ENCODE measurements at places on chromosomes 7 and 10.

DNA sequence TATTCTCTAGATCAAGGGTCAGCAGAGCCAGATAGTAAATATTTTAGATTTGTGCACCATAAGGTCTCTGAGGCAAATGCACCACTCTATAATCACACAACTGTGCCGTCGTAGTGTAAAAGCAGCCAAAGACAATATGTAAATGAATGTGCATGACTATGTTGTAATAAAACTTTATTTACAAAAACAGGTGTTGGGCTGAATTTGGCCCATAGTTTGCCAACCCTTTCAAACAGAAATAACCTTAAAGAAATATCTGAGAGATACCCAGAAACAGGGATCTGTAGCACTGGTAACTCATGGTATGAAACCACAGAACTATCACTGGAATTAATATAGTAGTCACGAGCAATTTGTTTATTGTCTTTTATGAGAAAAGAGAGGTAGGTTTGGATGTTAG, 86.0 kb downstream of the ARID5B start:
- no peak for DNase-seq

DNA sequence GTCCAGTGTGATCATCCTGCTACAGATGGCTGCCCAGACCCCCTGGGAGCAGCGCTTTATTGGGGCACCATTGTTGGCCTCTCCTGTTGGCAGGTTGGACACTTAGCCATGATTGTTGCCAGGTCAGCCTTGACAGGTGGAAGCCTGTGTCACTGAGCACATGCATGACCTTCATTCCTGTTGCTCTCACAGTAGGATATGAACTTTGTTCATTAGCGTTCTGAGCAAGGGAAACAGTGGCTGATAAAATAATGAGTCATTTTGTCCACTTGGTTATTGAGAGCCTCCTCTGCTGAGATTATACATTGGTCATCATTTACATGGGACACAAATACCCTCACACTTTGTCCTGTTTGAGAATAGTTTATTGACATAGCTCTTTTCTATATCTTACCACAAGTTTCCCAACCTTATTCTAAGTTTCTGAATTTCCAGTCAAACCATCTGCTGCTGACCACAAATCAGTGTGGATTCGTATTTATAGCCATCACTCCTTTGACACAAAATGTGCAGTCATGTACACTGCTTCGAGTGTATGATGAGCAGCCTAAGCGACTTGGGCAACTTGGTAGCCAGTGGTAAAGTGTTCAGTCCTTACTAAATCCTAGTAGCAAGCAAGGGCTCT, 102.6 kb downstream of the TPST1 start:
- DNase-seq = no peak

DNA sequence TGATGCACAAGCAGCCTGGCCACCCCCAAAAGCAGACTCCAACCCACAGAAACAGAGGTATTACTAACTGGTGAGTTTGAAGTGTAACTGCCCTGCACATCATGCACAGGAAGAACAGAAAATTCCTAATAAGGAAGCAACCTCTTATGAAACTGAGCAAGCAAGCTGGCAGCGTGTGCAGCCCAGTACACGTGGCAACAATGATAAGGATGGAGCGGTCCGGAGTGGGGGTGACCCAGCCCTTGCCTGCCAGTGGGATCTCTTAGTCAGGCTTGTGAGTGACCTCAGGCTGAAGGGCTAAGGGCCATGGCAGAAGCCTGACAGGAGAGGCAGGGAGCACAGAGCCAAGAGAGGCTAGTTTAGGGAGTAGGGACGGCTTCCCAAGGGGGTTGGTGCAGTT, 22.1 kb upstream of the AOAH start:
- no peak for DNase-seq

DNA sequence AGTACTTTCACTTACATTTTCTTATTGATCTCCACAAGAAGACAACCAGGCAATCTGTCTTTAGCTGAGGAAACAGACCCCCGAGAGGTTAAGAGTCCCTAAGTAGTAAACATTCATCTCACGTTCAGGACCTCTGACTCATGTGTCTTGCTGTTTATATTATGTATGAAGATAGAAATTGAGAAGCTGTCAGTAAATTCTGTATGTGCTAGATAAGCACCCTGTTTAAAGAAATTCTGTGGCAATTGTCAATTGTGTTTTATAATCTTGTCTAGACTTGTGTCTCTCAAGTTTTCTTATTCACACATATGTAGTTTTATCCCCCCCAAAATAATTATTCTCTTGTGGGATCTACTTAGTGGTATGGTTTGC, 14.5 kb downstream of the ADK start:
- no peak for DNase-seq

GRCh38 chr7:95527033-95527775, 41.5 kb downstream of the ASB4 start:
- DNase-seq = peak; percentile 99

GRCh38 chr7:136180984-136181383, 203.8 kb upstream of the MTPN start:
- DNase-seq = no peak

DNA sequence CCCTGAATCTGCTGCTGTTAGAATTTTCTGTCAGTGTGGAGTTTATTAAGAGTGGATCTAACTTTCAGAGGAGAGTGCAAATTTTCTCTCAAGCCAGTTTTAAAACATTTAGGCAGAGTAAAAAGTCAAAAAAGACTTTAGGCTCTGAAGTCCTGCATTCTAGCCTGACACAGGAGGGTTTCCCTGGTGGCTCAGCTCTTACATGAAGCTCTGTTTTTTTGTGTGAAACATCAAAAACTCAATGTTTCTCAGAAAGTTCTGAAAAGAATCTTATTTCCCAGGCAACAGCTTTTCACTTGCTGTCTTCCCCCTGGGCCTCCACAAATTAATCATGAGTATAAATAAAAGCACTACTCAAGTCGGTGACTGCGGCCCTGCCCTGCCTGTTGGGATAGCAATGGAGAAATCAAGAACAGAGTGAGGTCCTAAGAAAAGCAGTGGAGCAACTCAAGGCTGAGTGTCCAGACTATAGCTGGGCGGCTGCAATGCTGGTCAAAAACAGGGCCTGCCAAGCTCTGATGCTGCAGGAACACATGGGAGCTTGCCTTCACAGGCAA, 22.3 kb upstream of the WDR11 start:
- DNase-seq = no peak

- DNase-seq = no peak
Observed at GRCh38 chr7:140525743-140526142, 46.4 kb upstream of the MKRN1 start.

GRCh38 chr10:14751014-14751896, 23.4 kb downstream of the FAM107B start:
- DNase-seq = no peak

- DNase-seq = no peak
Observed at GRCh38 chr10:80585812-80586211, 48.1 kb downstream of the SH2D4B start.

DNA sequence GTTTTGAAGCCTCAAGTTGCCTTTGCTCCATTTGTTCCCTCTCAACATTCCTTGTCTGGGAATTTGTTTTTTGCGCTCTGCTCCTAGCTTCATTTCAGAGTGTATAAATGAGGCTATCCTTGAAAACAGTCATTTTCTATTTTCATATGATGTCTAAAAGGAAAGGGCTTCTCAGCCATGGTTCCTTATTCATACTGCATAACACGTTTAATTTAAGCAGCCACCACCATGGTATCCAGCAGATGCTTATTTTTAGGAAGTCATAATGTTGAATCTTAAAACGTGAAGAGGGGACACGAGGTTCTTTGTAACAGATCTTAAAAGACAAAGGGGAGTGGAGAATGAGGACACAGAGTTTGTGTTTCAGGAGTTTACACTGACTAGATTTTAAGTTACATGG, 14.5 kb downstream of the POU6F2 start:
- no peak for DNase-seq

DNA sequence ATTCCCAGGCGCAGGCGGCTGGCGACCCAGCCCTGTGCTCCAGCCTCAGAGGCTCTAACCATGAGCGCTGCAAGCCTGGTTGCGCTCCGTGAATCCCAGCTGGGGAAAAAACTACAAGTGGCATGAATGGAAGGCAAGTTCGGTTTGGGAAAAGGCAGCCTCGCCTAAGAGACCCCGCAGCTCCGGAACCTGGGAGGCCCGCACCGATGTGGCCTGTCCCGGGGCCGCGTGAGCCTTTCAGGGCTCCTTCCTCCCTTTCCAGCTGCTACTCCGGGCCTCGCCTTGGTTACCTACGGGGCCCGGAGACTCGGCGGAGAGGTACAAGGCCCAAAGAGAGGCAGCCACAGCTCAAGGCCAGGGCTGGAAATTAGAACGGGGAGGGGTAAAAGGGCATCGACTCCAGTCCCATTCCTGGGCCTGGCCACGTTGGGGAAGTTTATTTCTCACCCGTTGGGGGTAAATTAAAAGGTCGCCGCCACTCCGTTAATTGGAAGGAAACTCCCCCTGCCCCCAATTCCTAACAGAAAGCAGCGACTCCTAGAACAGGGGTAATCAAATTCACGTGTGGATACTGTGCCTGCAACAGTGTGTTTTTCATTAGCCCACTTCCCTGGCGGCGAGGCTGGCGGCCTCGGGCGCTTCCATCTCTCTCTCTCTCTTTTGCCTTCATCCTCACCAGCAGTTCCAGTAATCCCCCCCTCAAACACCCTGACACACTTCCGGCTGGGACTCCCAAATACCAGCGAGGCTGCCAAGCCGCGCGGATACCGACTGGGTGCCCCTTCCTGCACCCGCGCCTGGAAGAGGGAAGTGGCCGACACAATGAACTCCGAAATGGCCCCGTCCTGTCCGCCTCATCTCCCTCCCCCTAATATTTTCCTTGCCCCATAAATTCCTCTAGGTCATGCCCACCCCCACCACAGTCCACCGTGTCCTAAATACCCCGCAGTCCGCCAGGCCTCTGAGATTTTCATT, 1.5 kb upstream of the HOXA9 start:
- no peak for DNase-seq

Measured in SK-MEL-5 (cell line).